Vagina (tissue), 2 donors: ENCODE measurements at places on chromosomes 6 and 20.

- no peak for DNase-seq
- no peaks in the 10 kb centered on the region for H3K27me3 ChIP-seq
- no peaks in the 10 kb centered on the region for H3K36me3 ChIP-seq
- no peak overlapping the region for H3K27ac ChIP-seq
Measured at GRCh38 chr20:59515013-59515905, 89.1 kb upstream of the PHACTR3 start.

DNA sequence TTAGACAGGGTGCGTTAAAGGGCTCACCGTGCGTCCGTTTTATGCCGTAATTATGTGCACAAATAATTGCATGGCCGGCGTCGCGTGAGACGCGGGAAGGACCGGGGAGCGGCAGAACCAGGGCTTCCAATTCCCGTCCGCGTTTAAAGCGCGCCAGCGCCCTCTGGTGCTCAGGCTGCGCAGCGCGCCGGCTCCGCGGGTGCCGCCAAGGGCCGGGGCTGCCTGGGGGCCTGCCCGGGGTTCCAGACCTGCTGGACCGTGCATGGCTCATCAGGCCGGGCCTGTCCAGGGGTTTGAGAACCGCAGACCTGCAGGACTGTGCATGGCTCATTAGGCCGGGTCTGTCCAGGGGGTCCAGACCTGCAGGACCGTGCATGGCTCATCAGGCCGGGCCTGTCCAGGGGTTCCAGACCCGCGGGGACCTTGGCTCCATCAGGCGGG lies 369.0 kb downstream of the THBS2 start:
- H3K27me3 ChIP-seq: no peaks in the 10 kb centered on the region
- no peak overlapping the region for H3K27ac ChIP-seq
- H3K36me3 ChIP-seq: no peaks in the 10 kb centered on the region
- H3K4me1 ChIP-seq: no peaks in the 10 kb centered on the region
- peak overlapping the region; percentile 38 for H3K4me3 ChIP-seq
- DNase-seq: no peak

DNA sequence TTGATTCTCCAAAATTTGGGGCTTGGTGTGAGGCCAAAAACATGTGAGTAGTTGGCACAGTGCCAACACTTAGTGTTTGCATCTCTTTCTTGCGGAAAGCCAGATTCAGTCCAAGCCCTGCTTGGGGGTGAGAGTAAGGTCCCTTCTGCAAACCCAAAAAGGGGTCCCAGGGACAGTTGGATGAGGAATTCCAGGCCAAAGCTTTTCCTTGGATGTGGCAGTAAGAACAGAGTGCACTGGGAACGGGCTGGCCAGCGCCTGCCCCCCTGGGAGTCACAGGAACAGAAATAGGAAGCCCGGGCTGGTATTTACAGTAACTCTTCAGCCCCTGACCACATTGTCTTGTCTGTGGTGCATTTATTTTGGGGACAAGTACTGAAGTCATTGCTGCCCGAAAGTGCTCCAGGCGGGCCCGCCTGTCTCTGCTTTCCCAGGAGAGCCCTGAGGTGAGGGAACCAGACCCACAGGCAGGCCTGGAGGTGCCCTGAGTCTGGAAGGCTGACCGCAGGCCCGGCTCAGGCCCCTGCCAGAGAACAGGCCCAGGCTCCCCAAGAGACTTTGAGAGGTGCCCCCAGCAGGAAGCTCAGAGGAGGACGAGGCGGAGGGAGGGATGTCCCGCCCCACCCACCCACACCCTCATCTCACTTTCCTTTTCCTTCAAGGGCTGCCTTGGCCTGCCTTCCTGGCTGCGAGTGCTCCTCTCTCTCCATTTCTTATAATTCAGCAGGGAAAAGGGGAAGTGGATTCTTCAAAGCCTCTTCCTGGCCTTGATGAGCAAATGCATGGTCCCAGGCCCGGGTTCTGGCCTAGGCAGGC lies 218.4 kb downstream of the MAFB start:
- H3K4me3 ChIP-seq: no peak overlapping the region
- H3K27ac ChIP-seq: no peak overlapping the region
- peaks cover 15% of the 10 kb centered on the region for H3K4me1 ChIP-seq
- no peak for DNase-seq
- H3K36me3 ChIP-seq: no peaks in the 10 kb centered on the region

DNA sequence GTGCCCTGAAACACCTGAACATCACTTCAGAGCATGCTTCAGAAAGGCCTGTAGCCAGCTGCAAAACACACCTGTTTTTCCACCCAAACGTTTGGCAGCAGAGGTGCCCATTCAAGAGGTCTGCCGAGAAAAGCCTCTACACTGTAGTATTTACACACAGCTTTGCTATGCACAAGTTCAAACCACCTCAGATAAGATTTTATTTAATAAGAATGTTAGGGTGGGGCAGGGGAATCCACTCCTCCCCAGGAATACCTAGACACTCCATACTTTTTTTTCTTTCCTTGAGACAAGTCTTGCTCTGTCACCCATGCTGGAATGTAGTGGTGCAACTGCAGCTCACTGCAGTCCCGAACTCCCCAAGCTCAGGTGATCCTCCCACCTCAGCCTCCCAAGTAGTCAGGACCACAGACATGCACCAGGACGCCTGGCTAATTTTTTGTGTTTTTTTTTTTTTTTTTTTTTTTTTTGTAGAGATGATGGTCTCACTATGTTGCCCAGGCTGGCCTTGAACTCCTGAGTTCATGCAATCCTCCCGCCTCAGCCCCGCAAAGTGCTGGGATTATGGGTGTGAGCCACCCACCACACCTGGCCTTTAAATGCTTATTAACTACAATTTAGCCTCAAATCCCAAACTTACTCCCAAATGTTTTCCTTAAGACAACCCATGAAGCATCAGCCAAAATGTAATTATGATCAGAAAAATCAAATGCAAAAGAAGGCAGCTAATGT lies 9.7 kb downstream of the MRPL14 start:
- H3K27ac ChIP-seq: peak overlapping the region; percentile 58
- H3K27me3 ChIP-seq: no peaks in the 10 kb centered on the region
- DNase-seq: no peak
- H3K4me1 ChIP-seq: peaks cover 68% of the 10 kb centered on the region
- no peaks in the 10 kb centered on the region for H3K36me3 ChIP-seq
